ENCODE measurements at places on chromosomes 12 and 14.

DNA sequence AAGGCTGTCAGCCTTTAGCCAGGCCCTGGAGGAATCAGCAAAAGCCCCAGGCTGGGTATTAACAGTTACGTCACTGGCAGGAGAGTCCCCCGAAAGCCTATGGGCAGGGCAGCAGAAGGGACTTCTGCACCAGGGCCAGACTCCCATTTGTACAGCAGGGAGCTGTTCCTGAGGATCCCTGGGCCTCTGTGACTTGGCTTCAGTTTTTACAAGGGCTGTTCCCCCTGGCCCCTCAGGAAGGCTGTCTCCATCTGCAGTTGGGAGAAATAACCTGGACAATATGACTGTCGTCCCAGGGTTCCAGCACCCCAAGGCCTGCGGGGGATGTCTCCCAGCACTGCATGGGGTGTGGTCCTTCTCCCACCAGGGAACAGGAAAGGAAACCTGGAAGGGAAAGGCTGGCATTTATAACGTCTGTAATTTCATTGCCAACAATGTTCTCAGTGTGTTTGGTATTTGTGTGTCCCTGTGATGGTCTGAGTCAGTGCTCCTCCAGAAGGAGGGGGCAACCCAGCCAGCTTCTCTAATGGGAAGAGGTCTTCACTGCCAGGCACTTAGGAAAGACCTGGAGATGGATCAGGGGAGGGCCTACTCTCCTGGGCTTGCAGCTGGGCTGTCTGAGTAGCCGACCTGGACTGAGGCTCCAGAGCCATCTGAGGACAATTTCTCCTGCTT, 42.4 kb downstream of the ERH start:
- DNase-seq = no peak

- no peak for DNase-seq
Observed at GRCh38 chr12:130240831-130241590, 78.7 kb downstream of the FZD10 start.

DNA sequence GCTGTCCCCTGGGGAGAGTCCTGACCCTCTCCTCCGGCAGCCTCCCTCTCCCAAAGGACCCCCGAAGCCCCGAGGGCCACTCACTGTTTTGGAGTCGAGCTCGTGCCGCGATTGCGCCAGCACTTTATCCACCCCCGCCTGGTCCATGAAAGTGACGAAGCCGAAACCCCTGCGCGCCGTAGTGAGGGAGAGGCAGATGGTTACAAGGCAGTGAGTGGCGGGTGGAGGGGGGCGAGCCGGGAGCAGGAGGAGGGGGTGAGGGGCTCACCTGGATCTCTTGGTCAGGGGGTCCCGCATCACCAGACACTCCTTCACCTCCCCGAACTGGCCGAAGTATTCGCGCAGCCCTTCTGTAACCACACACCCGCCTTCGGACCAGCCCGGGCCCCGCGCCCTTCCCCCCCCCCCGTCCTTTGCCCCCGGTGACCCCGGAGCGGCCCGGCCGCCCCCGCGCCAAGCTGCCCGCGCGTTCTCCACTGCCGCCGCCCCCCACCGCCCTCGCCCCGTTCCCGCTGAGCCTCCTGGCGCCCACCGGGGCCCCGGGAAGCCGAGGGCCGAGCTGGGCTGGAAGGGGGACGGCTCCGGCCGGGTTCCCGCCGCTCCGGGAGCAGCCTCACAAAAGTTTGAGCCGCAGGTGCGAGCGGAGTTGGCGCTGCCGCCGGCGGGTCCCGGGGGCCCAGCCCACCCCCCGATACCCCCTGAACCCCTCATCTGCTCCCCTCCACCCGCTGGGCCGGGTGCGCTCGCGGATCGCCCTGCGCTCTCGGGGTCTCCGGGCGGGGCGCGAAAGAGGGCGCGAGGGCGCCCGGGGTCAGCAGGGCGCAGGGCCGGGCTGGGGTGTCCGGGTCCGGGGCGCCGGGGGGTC, 808 bp downstream of the MSI1 start:
- DNase-seq = no peak

GRCh38 chr12:104109446-104110271, 28.4 kb downstream of the NFYB start:
- DNase-seq = no peak

DNA sequence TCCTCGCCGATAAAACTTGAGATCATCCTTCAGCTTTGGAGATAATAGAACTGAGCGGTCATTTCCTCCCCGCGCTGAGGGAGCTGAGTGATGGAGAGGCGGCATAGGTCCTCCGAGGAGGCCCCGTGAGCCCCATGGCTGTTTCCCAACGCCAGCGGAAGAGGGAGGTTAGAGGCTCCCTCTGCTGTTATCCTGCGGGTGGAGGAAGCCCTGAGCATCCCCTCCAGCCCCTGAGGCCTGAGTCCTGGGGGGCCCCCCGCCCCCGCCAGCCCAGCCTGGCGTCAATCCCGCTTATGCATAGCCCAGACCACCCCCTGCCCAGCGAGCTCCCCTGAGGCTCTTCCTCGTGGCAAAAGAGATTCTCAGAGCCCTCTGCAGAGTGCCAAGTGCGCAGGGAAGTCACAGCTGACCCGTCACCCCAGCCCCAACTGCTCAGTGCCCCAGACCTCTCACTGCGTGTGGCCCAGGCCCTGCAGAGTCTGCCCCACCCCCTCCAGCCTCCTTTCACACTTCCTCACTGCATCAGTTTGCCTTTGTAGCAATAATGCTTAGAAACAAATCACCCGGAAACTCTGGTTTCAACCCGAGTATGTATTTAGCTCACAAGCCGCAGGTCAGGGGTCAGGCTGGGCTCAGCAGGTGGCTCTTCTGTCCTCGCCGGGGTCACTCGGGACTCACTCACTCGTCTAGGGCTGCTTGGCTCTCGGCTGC, 44.7 kb upstream of the GALNT9 start:
- no peak for DNase-seq

DNA sequence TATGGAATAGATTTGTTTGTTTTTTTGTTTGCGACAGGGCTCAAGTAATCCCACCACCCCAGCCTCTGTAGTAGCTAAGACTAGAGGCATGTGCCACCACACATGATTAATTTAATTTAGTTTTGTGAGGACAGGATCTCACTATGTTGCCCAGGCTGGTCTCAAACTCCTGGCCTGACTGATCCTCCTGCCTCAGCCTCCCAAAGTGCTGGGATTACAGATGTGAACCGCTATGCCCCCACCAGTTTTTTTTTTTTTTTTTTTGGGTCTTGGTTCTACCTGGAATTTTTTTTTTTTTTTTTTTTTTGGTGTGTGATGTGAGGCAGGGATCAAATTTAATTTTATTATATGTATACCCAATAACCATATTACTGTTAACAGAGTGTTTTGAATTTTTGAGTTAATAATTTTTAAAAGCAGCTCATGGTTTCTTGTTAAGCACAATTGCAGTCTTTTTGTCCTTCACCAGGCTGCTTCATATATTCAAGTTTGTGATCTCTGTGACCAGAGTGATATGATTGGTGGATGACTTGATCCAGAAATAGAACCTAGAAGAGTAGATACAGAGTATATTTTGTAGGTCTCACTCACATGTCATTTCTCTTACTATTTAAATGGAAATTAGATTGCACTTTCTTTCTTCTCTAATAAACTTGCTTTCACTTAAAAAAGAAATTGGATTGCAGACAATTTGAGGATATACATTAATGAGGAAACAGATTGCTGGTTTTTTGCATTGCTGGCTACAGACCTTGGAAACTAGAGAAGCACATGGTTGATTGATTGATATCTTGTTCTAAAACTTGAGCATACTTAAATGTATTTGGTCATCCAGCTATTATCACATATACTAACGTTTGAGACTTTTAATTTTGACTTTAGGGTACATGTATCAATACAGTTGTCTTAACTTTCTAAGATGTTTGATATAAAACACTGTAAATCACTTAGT, 13.2 kb downstream of the ADIPOR2 start:
- no peak for DNase-seq

- no peak for DNase-seq
Observed at GRCh38 chr12:130965668-130966067, 12.0 kb downstream of the ADGRD1 start.

- no peak for DNase-seq
Observed at GRCh38 chr12:27076928-27077327, 5.5 kb downstream of the C12orf71 start.

- peak; percentile 84 for DNase-seq
Observed at GRCh38 chr12:107309020-107309419, 215.7 kb upstream of the CRY1 start.

DNA sequence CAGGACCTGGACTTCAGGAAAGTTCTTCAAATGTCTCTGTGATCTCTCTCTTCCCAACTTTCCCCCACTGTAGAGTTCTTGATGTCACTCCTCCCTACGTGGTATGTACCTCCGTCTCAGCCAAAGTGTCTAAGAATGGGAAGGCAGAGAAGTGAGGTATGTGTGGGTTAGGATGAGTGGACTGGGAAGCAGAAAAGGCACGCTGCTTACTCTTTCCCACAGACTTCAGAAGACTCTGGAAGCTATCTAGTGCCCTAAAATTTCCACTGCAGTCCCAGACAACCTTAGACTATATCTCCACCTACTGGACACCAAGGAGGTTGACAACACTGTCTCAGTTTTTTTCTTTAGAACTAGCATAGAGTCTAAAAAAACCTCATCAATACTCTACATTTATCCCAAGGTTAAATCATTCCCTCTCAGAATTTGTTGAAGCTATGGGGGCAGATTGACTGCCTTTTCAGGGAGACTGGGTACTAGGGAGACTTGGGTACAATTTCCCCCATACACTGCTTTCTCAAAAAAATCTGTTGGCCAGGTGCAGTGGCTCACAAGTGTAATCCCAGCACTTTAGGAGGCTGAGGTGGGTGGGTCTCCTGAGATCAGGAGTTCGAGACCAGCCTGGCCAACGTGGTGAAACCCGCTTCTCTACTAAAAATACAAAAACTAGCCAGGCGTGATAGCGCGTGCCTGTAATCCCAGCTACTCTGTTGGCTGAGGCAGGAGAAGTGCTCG, 20.6 kb upstream of the ITGA5 start:
- peak; percentile 51 for DNase-seq

GRCh38 chr12:49228653-49229052, 36.2 kb upstream of the TUBA1C start:
- no peak for DNase-seq

- DNase-seq = peak; percentile 72
Observed at GRCh38 chr12:4353785-4354208, 25.7 kb downstream of the FGF23 start.

DNA sequence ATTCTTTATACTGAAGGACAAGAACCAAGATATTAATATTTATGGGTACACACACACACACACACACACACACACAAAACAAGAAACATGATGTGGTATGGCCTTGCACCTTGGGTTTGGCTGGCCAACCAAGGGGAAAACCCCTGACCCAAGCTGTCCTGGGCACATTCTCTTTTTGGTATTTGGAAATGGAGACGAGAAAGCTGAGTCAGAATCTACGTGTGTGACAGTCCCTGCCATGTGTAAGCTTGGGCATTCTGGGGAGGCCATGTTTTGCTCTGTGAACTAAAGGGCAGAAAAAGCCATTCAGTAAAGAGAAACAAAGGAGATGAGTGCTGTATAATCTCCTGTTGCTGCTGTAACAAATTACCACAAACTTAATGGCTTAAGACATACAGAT, 35.6 kb downstream of the PTGER2 start:
- no peak for DNase-seq

- no peak for DNase-seq
Observed at GRCh38 chr14:101585211-101585610, 23.9 kb downstream of the DIO3 start.

DNA sequence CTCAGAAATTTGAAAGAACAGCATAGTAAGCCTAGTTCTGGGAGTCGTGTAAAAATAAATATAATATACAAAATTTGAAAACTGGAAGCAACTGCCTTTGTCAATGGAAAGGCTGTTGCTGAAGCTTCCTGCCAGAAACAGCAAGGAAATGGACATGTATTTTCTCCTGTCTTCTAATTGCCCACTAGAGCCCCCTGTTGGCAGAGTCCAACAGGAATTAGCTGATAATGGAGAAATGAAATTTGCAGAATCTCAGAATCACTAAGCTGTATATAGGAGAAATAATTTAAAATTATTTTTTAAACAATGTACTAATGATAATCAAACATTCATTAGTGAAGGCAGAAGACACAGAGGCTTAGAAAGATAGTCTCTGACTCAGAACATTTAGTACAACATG, 414.8 kb downstream of the SLC6A15 start:
- DNase-seq = peak; percentile 12

DNA sequence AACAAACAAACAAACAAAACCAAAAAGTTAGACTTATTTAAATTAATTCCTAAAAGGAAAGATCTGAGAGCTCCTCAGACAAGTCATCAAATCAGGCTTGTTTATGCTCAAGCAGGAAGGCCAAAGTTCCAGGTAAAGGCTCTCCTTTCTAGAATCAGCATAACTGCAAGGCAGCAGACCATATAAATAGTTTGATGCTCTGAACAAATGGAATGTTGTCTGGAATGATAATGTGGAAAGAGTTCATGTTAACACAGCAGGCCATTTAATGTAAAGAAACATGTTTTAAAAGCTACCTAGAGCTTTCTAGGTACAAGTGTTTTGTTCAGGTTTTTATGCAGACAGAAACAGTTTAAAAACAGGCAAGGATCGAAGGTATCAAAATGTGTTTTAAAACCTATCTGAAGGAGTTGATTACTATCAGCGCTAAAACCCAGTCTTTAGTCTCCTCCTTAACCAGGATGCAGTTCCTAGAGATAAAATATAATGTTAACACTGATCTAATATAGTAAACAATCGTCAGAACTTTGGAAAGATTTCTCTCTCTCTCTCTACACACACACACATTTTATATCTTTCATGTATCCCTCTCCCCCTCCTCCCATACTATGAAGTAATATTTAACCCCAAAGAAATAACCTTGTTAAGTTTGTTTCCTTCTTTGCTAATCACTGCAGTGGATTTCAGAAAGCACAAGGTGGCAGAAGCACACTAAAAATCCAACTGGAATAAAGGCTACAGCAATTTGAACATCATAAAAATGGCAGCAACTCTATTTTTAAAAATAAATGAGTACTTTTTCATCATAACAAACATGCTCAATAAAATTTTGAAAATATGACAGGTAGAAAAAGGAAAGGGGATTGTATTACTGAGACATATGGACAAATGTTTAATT, 135.5 kb downstream of the PAWR start:
- peak; percentile 11 for DNase-seq

DNA sequence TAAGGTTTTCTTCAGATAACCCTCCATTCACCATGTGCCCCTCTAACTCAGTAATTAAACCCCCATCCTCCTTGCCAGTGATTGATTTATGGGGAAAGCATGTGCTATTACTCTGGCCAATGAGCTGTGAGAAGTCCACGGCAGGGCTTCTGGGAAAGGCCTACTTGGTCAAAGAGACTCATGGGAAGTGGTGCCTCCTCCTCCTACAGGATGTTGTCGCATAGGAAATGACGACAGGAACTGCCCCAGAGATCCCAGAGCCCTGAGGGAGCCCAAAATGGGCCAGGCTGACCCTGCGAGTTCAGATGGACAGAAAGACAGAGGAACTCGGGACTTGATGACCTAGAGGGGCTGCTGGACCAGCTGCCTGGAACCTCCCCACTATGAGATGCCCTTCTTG, 938.1 kb upstream of the TMEM132C start:
- DNase-seq = no peak

- no peak for DNase-seq
Observed at GRCh38 chr12:7096006-7096932, 4.0 kb upstream of the C1R start.

- no peak for DNase-seq
Observed at GRCh38 chr14:29627137-29627536, 300.5 kb downstream of the PRKD1 start.

Measured in Jurkat, Clone E6-1 (cell line).